Stimulated activated CD8-positive, alpha-beta memory T cell treated with anti-CD3 and anti-CD28 coated beads, Interleukin-15, amount 100 ng/mL, for 4 hours (primary cell): ENCODE measurements at places on chromosomes 11 and 22.
A peak's percentile ranks its signal among the peaks of the same experiment; 100 is the strongest.

DNA sequence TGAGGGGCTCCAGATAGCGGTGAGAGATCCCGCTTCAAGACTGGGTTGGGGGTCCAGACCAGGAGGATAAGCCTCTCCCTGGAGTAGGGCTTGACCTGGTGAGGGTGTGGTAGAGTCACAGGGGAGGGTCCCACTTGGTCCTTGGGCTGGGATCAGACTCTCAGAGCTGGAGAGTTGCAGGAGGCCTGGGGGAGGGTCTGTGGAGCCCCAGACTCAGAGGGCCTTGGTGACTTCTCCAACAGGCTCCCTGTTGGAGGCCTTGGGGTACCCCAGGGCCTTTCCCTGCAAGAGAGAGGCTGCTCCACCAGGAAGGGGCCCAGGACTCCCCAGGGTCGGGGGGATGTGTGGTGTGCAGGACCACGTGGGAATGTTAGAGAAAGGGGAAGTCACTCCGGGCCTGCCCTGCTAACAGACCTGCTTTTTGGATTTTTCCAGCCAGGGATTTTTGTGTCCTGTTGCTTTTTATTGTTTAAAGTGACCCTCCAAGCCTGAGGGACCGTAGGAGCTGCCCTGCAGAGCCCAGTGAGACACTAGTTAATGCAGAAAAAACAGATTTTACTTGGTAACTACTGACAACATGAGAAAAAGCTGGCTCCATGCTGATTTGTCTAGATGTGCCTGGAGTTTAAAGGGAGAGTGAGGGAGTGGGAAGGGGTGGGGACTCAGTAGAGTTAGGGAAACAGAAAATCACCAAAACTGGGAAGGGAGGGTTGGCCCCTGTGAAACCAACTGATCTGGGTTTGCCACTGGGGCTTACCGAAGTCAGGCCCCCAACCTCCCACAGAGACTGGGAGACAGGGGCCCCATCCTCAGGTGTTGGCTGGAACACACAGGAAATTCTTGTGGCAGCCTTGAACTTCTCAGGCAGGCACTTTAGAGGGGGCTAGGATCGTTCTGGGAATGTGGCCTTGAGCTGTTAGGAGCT is 801 bp upstream of the TXNRD2 start:
- no peak for DNase-seq

DNA sequence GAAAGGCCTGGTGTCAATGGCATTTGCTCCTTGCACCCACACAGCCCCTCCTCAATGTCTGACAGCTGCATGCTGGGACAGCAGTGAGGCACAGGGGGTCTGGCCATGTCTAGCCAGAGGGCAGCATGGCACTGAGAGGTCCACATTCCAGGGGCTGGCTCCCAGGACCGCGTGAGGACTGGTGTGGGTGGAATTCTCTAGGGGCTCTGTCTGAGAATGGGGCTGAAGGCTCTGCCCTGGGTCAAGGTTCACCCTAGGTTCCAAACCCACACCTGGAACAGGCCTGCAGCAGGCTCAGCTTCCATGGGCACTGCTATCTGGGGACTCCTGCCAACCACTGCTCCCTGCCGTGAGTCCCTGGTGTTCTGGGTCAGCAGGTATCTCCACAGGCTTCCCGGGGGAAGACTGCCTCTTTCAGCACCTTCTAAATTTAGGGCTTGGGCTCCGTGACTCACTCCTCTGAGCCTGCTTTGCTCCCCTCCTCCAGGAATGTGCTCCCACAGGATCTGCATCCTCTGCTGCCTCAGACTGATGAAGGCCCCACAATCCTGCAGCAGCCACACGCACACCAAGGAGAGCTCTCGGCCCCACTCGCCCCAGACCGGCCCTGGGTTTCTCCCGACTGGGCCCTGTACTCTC is 4.2 kb downstream of the STARD10 start:
- no peak for DNase-seq

- no peak for DNase-seq
Observed at GRCh38 chr11:76664578-76665061, 5.9 kb downstream of the LRRC32 start.

DNA sequence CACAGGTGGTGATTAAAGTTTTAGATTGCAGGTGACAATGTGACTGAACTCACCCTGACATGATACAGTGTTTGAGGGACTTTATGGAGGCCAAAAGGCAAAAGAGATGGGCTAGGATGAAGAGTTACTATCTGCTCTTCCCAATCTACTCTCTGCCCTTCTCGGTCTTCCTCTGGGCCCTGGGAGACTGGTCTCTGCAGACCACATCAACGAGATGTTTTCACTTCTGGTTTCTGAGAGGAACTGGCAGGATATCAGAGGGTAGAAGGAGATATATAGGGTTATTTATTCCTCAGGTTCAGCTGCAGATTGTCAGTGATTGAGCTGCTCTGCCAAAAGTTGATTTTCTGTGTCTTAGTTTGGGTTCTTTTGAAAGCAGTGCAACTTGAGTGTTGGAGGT is 32.4 kb upstream of the CD44 start:
- DNase-seq, result no peak

- peak; percentile 61 for DNase-seq
Observed at GRCh38 chr22:49657275-49657973, 170.2 kb downstream of the BRD1 start.

DNA sequence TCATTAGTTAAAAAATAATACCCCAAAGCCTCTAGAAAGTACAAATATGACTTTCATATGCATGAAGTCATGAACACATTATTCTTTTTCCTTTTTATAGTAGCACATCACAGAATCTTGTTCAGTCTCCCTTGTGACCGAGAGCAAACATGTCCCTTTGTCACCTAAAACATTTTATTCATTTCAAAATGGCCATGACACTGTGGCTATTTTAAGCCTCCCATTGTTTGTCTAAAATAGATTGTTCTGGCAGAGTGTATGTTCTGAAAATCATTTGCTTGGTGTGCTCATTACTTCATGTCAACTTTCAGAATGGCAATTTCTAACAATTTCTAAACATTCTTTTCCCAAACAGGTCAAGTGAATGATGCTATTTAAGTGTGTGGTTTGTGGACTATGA is 865.0 kb downstream of the JRKL start:
- DNase-seq, result no peak

GRCh38 chr11:112610996-112611750 is 350.0 kb upstream of the NCAM1 start:
- DNase-seq, result no peak

DNA sequence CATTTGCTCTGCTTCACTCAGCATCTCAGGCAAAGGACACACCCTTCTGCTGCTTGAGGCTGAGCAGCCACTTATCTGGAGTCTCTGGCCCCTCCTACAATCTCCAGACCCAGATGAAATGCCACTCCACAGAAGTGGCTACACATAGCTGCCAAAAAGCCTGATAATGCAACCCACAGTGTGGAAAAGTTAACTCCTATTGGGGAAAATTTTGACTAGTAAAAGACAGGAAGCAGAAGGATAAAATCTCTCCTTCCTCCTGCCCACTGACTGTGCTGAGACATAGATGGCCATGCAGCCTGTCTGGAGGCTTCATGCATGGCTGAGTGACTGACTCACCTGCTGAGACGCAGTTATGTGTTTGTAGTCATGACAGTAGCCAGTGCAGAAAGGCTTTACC is 92.3 kb upstream of the TEAD1 start:
- no peak for DNase-seq

DNA sequence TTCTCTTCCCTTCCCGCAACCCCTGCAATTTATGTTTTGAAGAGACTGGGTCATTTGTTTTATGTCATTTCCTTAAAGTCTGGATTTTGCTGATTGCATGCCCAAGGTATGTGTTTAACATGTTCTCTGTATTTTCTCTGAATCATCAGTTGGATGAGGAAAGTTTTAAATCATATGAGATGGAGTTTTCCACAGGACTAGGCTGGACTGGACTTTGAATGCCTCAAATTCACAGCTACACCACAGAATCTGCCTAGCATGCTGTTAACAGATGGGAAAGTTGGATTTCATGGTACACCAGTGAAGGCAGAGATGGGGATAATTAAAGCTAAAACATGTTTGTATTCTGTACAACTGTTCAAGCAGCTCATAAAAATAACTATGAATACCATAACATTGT is 62.6 kb downstream of the CWC15 start:
- DNase-seq, result no peak

- DNase-seq, result no peak
Observed at GRCh38 chr22:28424427-28425080, 255.1 kb downstream of the TTC28 start.

- no peak for DNase-seq
Observed at GRCh38 chr11:77322506-77322905, 21.0 kb upstream of the GDPD4 start.

DNA sequence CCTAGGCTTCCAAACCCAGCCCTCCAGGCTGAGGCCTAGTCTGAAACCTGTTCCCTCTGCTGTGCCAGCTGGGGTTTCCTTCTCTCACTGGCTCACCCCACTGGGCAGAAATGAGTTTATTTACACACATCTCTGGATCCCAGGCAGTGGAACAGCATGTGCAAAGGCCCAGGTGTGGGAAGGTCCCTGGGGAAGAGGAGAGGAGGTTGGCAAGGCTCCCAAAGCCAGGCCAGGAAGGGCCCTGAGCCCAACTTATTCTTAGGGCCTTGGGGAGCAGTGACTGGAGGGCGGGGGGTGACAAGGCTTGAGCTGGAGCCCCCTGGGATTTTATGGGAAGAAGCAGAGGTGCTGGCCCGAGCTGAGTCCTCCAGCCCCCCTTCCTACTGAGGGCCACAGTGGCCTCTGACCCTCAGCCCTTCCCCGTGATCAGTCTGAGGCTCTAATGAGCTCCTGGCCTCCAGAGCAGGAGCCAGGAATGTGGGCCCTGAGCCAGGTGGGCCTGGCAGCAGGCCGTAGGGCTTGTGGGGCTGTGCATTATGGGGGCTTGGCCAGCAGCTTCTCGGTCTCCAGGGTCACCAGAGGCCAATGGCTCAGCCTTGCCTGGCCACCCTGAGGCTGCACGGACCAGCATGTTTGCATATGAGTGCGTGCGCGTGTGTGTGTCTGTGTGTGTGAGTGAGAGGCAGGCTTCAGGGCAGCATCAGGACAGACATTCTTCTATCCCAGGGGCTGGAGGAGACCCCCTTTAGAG is 2.9 kb downstream of the MYO7A start:
- DNase-seq, result no peak
